ENCODE measurements at places on chromosomes 13 and 19.

- no peak for DNase-seq
Measured at GRCh38 chr13:60210510-60211330, 47.0 kb upstream of the DIAPH3 start.

- DNase-seq = no peak
Measured at GRCh38 chr19:39098365-39099269, 14.4 kb downstream of the ACP7 start.

DNA sequence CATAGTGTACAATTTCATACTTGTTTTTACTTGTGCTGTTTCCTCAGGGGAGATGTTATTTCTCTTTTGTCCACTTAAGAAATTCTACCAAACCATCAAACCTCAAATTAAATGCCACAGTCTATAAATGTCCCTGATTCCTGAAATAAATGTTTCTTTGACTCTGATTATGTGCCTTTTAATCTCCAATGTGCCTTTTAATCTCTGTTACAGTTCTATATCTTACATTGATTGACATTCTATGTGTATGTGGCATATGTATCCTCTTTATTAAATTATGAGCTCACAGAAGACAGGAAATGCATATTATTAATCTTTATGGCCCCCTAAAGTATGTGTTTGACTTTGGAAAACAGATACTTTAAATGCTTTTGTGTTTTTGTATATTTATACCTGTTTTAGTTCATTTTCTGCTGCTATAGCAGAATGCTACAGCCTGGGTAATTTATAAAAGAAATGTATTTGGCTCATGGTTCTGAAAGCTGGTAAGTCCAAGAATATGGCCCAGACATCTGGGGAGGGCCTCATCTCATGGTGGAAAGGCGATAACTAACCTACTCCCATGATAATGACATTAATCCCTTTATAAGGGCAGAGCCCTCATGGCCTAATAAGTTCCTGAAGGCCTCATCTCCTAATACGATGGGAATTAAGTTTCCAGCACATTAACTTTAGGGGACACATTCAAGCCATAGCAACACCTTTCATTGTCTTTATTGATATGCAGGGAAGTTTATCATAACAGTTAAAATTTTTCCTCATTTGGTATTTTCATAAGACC, 403.9 kb downstream of the LIG4 start:
- no peak for DNase-seq

DNA sequence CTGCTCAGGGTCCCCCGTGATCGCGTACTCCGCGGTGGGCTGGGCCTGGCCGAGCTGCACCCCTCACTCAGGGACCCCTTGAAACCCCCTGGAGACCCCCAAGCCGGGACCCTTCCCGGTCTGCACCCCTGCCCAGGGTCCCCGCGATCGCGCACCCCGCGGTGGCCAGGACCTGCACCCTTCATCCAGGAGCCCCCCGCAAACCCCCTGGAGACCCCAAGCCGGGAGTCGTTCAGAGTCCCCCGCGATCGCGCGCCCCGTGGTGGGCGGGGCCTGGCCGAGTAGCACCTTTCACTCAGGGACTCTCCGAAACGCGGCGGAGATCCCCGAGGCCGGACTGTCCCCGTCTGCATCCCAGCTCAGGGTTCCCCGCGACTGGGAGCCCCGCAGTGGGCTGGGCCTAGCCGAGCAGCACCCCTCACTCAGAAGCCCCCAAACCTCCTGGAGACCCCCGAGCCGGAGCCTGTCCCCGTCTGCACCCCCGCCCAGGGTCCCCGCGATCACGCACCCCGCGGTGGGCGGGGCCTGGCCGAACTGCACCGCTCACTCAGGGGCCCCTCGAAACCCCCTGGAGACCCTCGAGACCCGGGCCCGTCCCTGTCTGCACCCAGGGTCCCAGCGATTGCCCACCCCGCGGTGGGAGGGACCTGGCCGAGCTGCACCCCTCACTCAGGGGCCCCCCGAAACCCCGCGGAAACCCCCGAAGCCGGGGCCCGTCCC, 748 bp downstream of the LMNB2 start:
- no peak for DNase-seq

DNA sequence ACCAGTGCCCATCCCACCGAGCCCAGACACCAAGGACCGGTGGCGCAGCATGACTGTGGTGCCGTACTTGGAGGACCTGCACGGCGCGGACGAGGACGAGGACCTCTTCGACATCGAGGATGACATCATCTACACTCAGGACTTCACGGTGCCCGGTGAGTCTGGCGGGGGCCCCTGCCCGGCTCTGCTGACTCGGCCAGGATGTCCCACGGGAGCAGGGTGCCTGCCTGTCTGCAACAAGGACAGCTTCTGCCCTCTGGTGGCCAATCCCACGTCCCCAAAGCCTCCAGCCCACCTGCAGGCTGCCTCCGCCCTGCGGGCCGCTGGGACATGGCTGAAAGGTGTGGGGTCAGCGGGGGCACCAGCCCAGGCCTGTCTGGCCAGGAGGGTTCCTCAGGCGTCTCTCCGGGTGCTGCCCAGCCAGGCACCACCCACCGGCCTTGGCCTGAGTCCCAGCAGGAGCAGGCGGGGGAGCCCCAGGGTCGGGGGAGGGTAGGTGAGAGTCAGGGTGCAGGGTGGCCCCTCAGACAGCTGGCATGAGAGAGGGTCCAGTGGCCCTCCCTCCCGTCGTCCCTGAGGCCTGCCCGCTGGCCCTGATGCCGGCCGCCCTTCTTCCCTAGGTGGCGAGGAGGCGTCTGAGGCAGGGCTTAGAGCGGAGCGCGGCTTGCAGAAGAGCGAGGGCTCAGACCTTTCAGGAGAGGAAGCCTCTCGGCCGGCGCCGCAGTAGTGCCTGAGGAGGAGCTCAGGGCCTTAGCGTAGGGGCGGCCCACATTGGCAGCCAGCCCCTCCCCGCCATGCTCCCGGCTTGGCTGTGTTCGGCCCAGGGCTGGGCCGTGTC, 14.6 kb downstream of the CBARP start:
- no peak for DNase-seq

GRCh38 chr13:93987458-93987857, 492.0 kb downstream of the DCT start:
- DNase-seq = no peak

- DNase-seq = no peak
Measured at GRCh38 chr13:45109102-45109720, 11.1 kb upstream of the GTF2F2 start.

DNA sequence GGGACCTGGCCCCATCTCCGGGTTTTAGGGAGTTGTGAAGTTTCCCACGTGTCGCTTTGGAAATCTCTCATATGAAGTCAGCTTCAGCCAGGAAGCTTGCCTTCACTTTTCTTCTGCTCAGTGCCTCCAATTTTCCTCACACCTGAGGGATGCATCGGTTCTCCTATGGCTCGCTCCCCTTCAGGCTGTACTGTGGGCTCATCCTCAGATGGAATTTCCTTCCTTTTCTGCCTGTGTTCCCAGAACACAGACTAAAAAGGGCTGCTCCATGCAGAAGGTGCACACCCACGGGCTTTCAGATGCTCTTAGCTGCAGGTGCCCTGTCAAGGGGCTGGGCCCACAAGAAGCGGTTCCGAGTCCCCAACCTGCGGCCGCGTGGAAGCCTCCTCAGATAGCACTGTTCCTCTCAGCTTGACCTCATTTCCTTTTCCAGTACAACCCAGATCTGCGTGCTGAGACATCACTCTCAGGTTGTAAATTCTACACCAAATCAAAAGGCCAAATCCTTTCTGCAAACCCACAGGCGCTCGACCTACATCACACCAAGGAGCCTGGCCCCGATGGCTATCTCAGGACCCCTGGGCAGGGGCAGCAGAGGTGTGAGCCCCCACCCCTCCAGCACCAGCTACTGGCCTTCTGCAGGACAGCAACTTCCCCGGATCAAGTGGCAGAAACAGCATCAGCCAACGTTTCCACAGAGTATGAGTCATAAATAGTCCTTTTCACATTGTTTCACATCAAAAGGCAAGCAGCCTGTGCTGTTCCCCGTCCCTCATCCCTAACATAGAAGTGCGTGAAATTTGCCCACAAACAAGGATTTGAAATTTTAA, 275.9 kb downstream of the ZNF536 start:
- DNase-seq = peak; percentile 71

DNA sequence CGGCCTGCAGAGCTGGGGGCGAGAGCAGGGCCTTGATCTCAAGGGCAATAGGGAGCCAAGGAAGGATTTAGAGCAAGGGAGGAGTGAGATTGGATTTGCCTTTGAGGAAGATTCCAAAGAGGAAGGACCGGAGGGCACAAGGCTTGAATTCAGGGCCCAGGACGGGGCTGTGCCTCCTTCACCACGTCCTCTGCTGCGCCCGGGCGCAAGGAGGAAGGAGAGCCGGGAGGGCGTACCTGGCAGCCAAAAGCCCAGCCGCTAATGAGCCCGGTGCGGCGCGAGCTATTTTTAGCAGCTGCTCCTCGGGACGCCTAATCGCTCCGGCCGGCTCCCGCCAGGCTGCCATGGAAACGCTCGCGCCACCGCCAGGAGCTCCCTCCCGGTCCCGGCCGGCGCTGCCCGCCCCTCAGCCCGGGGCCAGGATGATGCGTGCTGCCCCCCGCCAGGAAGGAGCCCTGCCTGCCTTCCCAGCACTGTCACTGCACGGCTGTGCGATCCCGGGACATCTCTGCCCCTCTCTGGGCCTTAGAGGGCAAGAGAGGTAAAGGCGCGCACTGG, 31.3 kb downstream of the TINCR start:
- DNase-seq = peak; percentile 28

DNA sequence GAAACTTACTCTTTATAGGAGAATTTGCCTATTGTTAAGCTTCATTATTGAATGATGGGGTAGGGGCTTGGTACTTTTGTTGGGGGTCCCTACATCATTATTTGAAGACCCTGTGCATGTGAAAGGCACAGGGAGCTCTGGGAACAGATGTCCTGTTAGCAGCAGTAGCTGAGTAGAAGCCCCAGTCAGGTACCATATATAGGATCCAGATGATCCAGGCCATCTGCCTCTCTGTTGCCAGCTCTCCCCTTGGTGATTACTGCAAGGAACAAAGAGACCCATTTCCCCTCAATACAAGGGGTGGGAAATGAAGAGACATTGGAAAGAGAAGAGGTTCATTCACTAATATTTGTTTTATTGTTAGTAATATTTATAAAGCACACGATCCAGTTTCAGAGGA, 4.4 kb upstream of the MTMR6 start:
- DNase-seq = no peak

- DNase-seq = no peak
Measured at GRCh38 chr13:97653443-97654140, 219.6 kb downstream of the RAP2A start.

DNA sequence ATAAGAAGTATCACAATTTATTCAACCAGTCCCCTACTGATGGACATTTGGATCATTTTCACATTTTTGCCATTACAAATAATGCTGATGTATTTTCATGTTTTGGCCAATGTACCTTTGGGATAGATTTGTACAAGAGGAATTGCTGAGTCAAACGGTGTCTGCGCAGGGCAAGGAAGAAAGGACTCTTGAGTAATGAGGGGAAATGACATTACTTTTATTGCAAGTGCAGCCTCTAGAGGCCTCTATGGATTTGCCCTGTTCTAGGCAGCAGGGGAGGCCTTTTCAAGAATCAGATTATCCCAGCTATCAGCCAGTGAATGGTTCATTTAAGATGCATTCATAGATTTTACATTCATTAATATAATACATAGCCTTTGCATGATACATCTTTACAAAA, 32.9 kb upstream of the GTF3A start:
- no peak for DNase-seq

- DNase-seq = peak; percentile 96
Measured at GRCh38 chr19:23686621-23687423, at the start of gene ZNF675. Gene ZNF675, minus strand, starts transcription at chr19:23687212. Its CDS starts 179 bp downstream, at chr19:23687033.

DNA sequence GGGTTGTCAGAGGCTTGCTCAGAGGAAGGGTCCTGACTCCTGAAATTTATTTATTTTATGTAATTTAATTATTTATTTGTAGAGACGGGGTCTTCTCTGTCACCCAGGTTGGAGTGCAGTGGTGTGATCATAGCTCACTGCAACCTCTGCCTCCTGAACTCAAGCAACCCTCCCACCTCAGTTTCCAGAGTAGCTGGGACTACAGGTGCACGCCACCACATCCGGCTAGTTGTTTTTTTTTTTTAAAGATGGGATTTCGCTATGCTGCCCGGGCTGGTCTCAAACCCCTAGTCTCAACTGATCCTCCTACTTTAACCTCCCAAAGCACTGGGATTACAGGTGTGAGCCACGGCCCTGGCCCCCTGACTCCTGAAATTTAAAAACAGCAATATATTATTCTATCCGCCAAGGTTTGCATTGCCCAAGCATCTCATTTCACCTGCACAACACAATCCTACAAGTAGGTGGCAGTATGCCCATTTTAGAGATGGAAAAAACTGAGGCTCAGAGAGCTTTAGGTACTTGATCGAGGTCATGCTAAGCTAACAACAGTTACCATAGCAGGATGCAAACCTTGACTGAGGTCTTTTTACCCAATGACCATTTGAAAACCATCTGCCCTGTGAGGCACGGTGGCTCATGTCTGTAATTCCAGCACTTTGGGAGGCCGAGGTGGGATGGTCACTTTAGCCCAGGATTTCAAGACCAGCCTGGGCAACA, 18.1 kb downstream of the ARHGEF18 start:
- peak; percentile 9 for DNase-seq

GRCh38 chr19:507286-508203, at the start of gene TPGS1:
Gene TPGS1, plus strand, starts transcription at chr19:507497. Its CDS starts 10 bp downstream, at chr19:507507.
- peak; percentile 78 for DNase-seq

DNA sequence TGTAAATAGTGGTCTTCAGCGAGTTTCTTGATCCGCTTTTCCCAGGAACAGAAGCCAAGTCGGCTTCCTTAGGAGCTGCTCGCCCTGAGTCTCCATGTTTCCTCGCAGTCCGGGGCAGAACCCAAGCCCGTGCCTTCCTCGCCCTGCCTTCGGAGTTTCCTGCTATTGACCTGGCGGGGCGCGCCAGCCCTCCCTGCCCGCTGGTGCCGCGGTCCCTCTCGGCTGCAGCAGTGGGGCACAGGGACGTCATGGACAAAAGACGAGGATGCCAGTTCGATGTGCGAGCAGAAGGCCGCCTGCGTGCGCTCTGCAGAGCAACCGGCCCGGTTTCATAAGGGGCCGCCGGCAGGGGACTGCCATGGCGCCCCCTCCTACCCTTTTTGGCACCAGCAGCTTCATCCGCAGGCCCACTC, 156.6 kb downstream of the TM9SF2 start:
- DNase-seq = peak; percentile 29

- DNase-seq = no peak
Measured at GRCh38 chr19:50008532-50008931, 16.6 kb downstream of the VRK3 start.

DNA sequence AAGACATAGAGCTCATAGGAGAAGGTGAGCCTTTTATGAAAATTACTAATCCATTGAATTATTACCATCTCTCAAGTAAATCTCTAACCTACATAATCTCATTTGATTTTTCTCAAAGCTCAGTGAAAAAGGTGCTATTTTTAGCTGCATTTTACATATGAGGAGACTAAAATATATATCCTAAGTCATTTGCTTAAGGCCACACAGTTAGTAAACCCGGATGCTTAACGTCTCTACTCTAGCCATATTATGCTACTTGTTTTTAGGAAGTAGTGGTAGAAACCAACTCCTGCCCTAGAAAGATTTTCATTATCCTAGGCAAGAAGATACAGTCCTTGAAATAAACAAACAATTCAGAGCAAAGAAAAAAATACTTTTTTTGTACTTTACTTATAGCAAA, 108.9 kb downstream of the RBM26 start:
- DNase-seq = no peak

Measured in pons (tissue), 1 donor.